Brain (organoid and tissue), 16 donors: ENCODE measurements at places on chromosomes 6 and 20.

DNA sequence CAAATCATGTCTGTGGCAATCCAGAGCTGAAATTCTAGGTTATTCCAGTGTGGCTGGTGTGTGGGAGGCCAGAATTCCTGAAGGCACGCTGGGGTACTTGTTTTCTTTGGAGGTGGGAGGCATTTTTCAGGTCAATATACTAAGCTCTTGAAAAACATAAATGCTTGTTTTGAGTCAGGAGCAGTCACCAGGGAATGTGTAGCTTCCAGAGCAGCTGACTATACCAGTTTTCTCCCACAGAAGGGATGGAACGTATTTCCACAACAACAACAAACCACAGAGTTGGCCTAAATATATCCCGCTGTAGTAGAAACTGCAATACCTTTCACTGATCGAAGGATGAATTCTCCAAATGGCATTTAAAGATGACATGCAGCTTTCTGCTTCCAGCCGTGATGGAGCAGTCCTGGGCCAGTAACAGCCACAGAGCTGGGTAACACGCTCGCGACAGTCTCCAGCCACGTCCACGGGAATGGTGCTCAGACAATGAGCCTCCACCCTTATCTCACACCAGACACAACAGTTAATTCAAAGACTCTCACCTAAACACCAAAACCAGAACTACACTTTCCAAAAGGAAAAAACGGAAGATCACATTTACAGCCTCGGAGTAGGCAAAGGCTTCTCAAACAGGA is 23.2 kb downstream of the CHRNA4 start:
- DNase-seq, result no peak

GRCh38 chr6:136114661-136115060 is 135.4 kb downstream of the MTFR2 start:
- no peak for DNase-seq

DNA sequence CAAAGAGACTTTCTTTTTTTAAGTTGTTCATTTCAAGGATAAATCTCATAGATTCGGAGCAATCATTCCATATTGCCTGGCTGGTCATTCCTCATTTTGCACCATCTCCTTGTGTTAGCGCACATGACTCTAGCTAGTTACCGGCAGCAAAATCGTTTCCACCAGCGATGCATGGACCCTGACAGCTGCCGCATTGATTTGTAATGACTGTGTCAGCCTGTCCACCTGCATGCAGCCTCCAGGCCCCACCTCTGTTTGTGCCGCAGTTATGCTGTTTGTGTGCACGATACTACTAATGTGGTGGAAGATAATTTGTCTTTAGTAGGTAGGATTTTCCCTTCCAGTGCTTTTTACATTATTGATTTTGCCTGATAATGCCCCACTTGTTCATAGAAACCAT is 164.0 kb downstream of the TBC1D7 start:
- no peak for DNase-seq

DNA sequence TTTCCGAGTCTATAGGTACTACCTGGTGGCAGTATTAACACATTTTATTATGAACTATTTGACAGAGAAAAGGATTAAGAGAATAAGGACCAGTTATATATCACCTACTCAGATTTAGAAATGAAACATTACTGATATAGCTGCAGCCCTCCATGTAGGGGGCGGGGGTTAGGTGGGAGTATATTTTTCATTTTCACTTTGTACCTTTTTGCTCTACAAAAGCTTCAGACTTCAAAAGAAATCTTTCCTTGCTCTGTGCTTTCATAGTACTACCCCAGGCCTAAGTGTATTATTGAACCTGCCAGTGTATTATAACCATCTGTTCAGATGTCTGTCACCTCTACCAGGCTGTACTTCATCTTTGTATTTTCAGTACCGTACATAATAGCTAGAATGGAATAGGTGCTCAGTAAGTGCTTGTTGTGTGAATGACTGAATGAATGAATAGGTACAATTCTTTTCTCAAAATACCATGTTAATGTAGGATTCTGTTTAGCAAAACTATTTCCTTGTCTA is 43.0 kb downstream of the CDKAL1 start:
- DNase-seq, result no peak

- no peak for DNase-seq
Observed at GRCh38 chr20:17888044-17888443, 80.5 kb downstream of the SNX5 start.

DNA sequence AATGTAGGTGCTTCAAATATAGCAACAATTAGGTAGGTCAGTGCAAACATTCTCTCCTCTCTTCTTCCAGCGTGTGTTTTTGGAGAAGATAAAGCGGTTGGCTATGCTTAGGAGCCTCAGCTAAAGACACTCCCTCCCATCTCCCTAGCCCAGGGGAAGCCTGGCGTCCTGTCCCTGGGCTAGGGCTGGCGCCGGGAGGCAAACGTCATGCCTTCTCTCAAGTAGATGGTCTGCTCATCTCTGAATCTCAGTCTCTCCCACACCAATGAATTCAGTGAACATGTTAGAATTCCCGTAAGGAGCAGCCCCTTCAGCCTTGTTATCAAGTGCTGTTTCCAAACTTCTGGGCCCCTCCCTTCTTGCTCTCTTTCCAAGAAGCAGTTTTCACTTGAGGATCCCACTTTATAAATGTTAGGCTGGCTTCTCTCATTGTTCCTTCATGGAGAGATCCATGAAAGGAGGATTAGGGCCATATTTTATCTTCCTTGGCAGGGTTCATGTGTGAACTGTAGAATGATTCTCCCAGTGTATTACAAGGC is 142.8 kb downstream of the CLIC5 start:
- no peak for DNase-seq

DNA sequence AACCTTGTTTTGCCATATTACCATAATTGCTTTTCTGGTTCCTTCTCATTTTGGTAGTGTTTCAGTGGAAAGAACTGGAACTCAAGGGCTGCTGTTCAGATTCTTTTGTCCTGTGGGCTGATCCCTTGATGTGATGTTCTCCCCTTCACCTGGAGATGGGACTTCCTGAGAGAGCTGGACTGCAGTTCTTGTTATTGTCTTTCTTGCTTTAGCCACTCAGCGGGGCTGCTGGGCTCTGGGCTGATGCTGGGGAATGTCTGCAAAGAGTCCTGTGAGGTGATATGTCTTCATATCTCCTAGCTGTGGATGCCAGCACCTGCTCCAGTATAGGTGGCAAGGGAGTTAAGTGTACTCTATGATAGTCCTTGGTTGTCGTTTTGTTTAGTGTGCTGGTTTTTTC is 79.0 kb downstream of the BCKDHB start:
- no peak for DNase-seq

- DNase-seq, result no peak
Observed at GRCh38 chr20:62782149-62782892, 14.0 kb upstream of the MRGBP start.

DNA sequence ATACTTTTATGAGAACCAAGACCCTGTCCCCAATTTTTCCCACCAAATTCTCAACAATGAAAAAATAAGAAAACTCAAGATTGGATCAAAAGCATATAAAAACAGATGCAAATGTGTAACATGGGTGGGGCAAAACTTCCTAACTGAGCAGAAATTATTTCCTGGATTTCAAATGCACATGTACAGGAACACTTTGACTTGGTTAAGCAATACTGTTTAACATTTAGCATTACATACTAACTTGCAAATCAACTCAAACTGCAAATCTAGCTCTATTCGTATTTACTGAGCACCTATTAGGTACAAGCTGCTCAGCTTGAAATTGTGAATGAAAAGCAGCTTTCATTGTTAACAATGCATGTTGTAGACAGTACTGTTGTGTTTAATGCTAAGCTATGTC is 40.2 kb downstream of the BMP5 start:
- no peak for DNase-seq

DNA sequence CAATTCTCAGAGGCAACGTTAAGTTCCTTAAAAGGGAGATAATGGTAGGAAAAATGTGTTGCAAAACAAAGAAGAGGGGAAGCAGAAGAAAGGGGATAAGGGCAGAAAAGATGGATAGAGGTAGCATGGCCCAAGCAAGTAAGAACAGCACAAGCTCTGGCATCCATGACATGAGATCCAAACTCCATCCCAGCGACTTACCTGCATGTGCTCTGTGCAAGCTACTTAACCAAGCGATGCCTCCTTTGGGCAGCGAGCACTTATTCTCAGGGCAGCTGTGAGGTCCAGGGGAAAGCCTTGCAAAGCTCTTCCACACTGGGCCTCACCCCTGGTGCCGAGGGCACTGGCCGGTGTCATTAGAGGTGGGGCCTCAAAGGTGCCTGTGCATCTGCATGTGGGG is 295.2 kb downstream of the FOXC1 start:
- DNase-seq, result no peak

- no peak for DNase-seq
Observed at GRCh38 chr20:9402141-9402540, 112.2 kb upstream of the LAMP5 start.

DNA sequence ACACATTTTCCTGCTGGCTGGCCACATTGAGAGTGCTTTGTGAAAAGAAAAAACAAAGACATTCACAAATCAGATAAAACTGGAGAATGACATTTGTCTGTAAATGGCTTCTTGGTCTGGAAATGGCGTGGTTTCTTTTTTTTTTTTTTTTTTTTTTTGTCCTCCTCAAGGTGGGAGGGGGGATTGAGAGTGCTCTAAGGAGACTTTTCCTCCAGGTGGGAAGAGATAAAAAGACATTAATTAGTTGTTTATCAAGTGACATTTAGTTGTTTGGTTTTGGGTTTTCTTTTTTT is 40.4 kb downstream of the GNAS start:
- DNase-seq, result peak; percentile 71

DNA sequence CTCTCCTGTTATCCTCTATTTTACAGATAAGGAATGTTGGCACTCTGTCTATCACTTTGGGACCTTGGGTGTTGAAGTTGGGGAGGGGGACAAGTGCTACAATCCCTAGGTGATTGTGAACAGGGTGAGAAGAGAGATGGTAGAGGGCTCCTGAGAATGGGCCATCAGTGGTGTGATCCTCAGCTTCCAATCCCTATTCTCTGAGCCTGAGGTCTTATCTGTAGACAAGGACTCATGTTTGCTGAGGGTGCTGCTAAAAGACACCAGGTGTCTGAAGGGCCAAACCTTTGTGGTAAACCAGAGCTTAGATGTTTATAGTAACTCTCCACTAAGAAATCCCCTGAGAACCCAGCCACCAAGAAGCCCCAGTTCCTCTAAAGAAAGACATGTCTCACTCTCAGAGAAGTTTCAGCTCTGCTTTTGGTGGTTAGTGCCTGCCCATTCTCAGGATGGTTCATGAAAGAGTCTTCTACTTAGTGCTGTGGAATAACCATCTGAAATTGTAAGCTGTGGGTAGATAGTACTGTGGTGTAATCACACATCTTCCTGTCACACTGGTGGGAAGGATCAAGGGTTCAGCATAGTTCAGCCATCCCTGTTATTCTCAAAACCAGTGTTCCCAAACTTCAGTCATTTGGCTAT is 58.2 kb upstream of the IL20RA start:
- DNase-seq, result no peak

DNA sequence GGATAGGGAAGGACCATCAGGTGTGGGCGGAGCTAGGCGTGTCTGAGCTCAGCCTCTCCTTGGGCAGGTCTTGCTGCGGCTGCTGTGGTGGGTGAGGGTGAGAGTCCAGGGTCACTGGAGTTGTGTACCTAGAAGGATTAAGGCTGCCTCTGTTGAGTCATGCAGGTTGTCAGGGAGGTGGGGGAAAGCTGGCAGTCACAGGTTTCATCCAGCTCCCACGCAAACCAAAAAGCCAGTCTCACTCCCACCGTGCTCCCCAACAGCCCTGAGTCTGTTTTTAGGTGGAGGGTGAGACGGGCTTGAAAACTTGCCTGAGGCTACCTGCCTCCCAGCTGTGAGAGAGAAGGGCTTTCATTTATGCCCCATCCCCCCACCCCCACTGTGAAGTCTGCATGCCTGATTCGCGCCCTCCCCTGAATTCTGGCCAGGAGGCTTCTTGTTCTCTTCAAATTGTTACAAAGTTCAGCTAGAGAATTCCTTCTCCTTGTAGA is 161.5 kb downstream of the MYLK4 start:
- no peak for DNase-seq

DNA sequence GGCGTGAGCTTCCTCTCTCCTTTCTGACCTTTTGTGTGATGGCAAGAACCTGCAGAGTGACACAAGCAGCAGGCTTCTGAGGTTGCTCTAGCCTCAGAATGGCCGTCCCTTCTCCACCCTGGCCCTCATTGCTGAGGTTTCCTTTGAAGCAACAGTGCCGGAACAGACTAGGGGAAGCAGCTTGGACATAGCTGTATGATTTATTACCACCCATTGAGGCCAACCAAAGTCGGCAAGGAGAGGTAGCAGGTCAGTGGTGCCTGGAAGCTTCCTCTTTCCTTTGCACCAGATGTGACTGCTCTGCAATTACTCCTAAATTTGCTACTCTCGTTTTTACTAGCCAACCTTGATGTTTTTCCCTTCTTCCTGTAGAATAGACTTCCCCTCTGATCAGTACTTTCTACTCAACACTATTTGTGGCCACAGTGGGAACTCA is 31.4 kb downstream of the PTPN1 start:
- DNase-seq, result no peak

GRCh38 chr6:16136621-16137450 is 8.0 kb downstream of the MYLIP start:
- DNase-seq, result no peak

GRCh38 chr20:19333563-19333962 is 121.1 kb downstream of the SLC24A3 start:
- no peak for DNase-seq

DNA sequence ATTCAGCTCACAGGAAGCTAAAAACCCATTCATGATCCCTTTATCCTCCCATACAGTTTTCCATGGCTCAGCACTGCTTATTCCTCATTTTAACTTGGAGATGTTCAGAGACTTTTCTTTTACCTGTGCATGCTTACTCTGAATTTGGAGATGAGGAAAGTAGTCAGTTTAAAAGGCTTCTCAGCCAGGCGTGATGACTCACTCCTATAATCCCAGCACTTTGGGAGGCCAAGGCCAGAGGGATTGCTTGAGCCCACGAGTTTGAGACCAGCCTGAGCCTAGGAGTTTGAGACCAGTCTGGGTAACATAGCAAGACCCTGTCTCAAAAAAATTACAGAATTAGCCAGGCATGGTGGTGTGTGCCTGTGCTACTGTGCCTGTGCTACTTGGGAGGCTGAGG is 30.3 kb upstream of the TMEM217 start:
- no peak for DNase-seq

GRCh38 chr6:28816909-28817807 is 106.6 kb downstream of the TRIM27 start:
- peak; percentile 23 for DNase-seq

DNA sequence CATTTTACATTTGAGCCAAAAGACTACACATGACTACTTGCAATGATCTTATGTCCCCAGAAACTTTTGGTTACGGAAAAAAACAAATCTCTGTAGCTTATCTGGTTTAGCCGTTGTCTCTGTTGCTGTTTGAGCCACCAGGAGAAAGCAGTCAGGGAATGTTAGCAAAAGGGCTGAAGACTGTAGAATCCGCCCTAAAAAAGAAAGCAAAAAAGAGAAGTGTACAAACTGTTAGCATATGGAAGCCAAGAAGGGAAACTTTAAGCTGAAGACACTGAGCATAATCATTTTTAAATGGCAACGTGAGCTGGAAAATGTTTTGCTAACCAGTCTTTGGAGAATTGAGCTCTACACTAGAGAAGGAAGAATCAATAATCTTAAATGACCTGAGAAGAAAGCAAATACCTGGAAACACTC is 69.9 kb upstream of the MYLIP start:
- peak; percentile 94 for DNase-seq

- no peak for DNase-seq
Observed at GRCh38 chr6:76593668-76594067, 521.2 kb upstream of the IMPG1 start.

- no peak for DNase-seq
Observed at GRCh38 chr6:74222768-74223333, 526.8 kb downstream of the CD109 start.

- DNase-seq, result no peak
Observed at GRCh38 chr20:35606127-35606526, 9.5 kb upstream of the SPAG4 start.
